Activated CD4-positive, alpha-beta T cell treated with anti-CD3 and anti-CD28 coated beads, Interleukin-2, Interleukin-6, amounts not matched to agents 100 ng/mL and 50 ng/mL, durations not matched to agents 16 hours and 8 hours (primary cell): ENCODE measurements at places on chromosomes 16 and 17.

DNA sequence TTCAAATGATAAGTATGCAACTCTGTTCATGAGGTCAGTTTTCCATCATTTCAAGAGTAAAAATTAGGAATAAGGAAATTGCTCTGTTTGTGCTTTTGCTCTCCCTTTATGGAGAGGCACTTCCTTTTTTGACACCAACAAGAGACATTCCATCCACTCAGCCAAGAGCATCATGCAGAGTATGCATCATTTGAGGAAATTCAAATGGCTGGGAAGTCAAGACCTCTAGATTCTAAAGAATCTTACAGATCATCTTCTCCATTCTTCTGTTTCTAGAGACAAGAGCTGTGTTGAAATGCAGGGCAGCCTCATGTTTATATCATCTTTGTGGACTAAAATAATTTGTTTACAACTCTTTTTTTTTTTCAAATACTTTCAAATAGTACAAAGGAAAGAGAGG is 669.4 kb downstream of the CDH11 start:
- no peak for DNase-seq

DNA sequence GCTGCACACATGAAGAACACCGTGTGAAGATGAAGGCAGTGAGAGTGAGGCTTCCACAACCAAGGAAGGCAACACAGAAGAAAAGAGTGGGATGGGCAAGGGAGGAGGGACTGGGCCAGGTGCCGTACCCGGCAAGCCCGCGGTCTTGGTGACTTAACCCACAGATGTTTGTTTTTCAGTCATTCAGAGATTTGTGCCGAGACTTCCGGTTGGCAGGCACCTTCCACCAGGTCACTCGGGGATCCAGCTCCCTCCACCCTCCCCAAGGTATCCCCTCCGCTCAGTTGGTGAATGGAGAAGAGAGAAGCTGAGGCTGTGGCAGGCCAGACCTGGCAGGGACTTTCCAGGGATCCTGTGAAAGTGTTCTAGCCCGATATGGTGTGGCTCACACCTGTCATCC is 4.9 kb upstream of the KREMEN2 start:
- no peak for DNase-seq

- DNase-seq = no peak
Measured at GRCh38 chr17:19705201-19705600, 11.2 kb downstream of the SLC47A2 start.

DNA sequence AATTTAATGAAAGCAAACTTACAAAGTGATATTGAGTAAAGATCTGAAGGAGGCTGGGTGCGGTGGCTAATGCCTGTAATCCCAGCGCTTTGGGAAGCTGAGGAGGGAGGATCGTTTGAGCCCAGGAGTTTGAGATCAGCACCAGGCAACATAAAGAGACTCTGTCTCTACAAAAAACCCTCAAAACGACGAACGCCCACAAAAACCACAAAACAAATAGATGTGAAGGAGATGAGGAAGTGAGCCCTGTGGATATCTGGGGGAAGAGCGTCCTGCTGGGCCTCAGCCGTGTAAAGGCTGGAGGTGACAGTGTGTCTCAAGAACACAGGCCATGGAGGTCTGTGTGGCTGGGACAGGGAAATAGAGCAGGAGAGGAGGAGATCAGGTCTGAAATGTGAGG is 68.8 kb downstream of the ITFG1 start:
- peak; percentile 2 for DNase-seq

DNA sequence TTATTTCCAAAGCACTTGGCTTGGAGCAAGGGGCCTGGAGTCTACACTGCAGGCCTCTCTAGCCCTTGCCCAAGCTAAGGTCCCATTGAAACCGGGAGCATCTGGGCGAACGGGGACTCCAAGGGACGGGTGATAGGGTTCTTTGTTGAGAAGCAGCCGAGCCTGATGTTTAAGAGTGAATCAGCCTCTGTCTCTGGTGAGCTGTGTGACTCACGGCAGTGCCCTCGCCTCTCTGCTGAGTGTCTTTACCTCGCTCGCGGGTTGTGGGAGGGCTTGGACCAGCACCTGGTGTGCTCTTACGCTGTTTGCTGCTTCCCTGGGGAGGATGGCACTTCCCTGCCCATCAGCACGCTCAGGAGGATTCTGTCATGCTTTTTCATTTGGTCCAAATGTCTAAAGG is 1.3 kb downstream of the HGS start:
- peak; percentile 41 for DNase-seq

- DNase-seq = peak; percentile 43
Measured at GRCh38 chr16:23365602-23366240, 63.6 kb downstream of the SCNN1B start.

GRCh38 chr16:72568502-72568901 is 396.5 kb upstream of the PMFBP1 start:
- no peak for DNase-seq

DNA sequence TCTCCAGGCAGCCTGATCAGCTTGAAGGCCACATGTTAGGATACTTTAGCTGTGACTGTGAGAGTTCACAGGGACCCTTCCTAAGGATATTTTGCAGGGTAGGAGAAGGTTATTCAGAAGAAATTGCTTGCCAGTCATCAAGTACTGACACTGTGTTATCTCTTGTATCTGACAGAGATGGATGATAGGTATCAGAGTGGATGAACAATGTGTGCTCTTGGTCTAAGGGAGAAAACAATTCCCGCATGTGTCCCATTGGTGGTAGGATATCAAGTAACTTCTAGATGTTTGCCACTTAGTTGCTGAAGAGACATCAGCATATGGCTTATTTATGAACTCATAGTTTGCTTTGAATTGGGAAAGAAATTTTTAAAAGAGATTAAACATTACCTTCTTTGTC is 219.3 kb downstream of the SPECC1 start:
- peak; percentile 4 for DNase-seq

DNA sequence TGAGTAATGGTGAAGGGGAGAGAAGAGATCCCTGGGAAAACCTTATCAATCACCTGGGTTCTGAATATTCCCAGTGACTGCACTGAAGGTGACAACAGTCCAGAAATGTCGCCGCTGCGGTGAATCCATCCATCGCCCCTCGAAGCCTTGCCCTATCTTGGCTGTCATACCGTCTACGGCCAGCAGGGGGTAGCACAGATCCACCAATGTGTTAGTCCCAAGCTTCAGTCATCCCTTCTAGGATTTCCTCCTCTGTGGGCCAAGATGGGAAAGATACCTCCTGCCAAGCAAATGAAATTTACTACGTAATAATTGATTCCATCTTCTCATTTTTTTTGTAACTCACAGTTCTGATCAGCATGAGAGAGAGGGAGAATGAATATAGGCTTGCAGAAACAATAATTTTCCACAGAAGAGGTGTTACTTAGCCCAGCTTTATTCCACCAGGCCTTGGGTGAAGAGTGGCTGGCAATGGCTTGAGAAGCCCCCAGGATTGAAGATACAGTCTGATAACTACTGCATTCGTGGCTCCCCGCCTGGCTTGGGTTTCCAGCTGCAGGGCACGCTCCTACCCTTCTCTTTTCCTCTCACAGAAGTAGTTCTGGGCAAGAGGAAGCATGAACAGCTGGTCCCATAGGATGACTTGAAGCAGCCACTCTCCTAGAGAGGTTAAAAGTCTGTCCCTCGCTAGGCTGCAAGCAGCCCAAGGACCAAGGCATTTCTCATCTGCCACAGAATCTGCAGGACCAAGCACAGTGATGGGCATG is 2.6 kb upstream of the FMNL1 start:
- peak; percentile 91 for DNase-seq

GRCh38 chr17:50949128-50949988 is 83.2 kb upstream of the TOB1 start:
- DNase-seq = no peak

- peak; percentile 86 for DNase-seq
Measured at GRCh38 chr17:34998205-34998604, 17.9 kb downstream of the LIG3 start.

DNA sequence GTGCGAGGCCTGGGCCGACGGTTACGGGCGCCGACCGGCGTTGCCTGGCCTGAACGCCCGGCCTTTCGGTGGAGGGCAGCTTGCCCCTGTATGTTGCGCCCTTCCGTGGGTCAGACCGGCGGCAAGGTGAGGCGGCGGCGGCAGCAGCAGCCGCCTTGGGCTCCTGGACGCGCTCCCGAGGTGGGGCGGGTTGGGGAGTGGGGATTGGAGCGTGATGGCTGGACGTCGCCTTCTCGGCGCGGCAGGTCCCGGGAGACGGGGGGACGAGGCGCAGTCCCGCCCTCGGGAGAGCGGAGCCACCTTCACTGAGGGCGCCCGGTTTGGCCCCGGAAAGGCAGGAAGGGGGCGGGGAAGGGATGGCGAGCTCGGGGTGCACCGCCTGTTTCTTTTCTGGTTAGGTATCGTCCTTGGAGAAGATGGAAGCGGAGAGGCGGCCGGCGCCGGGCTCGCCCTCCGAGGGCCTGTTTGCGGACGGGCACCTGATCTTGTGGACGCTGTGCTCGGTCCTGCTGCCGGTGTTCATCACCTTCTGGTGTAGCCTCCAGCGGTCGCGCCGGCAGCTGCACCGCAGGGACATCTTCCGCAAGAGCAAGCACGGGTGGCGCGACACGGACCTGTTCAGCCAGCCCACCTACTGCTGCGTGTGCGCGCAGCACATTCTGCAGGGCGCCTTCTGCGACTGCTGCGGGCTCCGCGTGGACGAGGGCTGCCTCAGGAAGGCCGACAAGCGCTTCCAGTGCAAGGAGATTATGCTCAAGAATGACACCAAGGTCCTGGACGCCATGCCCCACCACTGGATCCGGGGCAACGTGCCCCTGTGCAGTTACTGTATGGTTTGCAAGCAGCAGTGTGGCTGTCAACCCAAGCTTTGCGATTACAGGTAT is 671 bp downstream of the DGKE start:
- DNase-seq = peak; percentile 76

GRCh38 chr17:77019893-77020379 is 120.8 kb upstream of the SEC14L1 start:
- no peak for DNase-seq

- DNase-seq = no peak
Measured at GRCh38 chr16:84633622-84634021, 14.7 kb upstream of the KLHL36 start.

- no peak for DNase-seq
Measured at GRCh38 chr17:47728214-47728877, 4.7 kb upstream of the TBX21 start.

- no peak for DNase-seq
Measured at GRCh38 chr16:2002406-2003230, 7.0 kb downstream of the ZNF598 start.
